ENCODE measurements at places on chromosomes 2 and 18.

GRCh38 chr18:72811047-72811446 lies 56.7 kb downstream of the NETO1 start:
- no peak for DNase-seq

GRCh38 chr2:240514631-240515030 lies 43.2 kb downstream of the ANKMY1 start:
- no peak for DNase-seq

DNA sequence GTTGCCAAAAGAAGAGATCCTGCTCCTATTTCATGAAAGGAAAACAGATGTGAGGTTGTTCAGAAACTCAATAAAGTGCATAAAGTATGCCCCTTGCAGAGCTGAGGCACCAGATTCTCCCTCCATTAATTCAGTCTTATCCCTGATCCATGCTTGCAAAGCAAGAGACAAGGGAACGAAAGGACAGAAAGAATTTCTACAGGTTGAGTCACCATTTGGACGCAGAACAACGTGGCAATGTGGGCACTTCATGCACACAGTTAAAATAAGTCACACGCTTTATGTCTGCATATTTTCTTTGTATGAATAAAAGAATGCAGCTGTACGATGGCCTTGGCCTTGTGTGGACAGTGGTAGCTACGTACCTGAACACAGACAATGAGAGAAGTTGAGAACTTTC lies 321.7 kb upstream of the REV1 start:
- no peak for DNase-seq

DNA sequence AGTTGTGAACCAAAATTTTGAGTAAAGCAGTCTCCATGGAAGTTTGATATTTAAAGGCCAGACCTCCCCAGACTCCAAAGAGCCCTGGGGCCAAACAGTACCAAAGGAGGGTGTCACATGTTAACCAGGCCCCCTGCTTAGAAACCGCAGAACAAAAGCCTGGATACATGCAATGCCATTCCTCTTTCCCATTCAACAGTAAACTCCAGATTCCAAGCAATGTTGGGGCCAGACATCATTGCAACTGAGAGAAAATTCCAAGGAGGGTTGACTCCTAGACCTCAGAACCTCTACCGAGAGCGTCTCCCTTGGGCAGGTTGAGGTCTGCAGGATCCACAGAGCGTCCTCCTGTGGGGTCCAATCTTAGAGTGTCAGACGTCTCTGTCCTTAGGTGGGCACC lies 404.4 kb upstream of the SYT4 start:
- no peak for DNase-seq

- DNase-seq: no peak
Measured at GRCh38 chr2:167862296-167862695, 385.1 kb downstream of the STK39 start.
